Stimulated activated CD4-positive, alpha-beta T cell treated with anti-CD3 and anti-CD28 coated beads, Interleukin-2, amount 100 ng/mL, for 24 hours (primary cell): ENCODE measurements at places on chromosomes 2 and 18.
A peak's percentile ranks its signal among the peaks of the same experiment; 100 is the strongest.

DNA sequence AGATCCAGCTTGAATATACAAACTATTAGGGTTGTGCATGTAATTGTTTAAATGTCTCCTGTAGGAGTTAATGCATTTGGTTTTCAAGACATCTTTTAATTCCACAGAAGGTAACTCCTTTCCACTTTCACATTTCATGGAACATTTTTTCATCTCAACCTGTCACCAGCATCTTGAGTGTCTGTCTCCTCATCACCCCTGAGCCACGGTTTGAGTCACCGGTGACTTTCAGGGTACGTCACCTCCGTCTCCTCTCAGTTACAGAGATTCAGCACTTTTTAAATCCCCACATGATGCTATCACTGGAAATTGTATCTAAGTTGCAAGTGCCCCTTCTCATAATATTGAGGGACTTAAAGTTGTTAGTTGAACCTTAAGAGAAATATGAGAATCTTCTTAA, 25.3 kb downstream of the GPR55 start:
- peak; percentile 57 for DNase-seq

- peak; percentile 33 for DNase-seq
Measured at GRCh38 chr2:33069894-33070651, 123.3 kb downstream of the LTBP1 start.

GRCh38 chr2:29115797-29116781, 874 bp downstream of the CLIP4 start:
- peak; percentile 63 for DNase-seq

GRCh38 chr2:76930056-76930744, 592.0 kb downstream of the LRRTM4 start:
- no peak for DNase-seq

- DNase-seq, result peak; percentile 13
Measured at GRCh38 chr2:71788601-71789240, 335.4 kb downstream of the DYSF start.

DNA sequence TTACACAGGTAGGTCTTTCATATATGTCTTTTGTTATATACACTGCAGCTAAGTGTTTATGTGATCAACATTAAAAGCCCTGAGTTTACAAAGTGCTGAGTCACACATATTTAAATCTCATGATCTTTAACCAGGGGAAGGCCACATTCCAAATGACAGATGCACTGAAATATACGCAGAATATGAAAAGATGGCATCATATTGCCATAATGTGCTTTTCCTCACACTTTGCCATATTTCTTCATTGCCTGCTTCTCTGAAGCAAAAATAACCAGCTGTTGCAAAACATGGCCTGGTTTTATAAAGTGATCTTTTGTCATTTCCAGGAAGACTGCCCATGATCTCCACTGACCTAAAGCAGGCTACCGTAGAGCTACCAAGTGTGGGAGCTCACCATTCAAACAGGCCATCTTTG, 93.5 kb upstream of the MAPRE2 start:
- DNase-seq, result no peak

DNA sequence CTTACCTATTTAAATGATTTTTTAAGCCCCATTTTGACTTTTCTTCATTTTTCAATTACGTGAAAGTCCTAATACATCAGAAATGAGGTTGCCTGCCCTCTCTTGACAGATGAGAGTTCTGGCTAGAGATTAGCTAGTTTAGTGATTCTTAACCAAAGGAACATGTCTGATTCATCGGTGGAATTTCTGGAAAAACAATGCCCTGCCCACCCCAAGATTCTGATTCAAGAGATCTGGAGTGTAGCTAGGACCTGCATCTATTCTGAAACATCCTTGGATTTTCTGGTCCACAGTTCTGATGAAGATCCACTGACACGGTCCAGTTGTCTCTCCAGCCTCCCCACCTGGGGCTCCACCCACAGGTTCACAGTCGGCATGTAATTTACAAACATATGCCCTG, 111.2 kb downstream of the KLF7 start:
- DNase-seq, result no peak

- peak; percentile 98 for DNase-seq
Measured at GRCh38 chr2:112645310-112646101, at the start of gene SLC20A1. TSS of gene SLC20A1 (plus strand) at chr2:112645939. CDS start at chr2:112646829, 890 bp downstream.

- no peak for DNase-seq
Measured at GRCh38 chr18:43405097-43405496, 127.8 kb upstream of the SYT4 start.

- peak; percentile 49 for DNase-seq
Measured at GRCh38 chr18:23237524-23238151, 102.4 kb downstream of the CABLES1 start.

DNA sequence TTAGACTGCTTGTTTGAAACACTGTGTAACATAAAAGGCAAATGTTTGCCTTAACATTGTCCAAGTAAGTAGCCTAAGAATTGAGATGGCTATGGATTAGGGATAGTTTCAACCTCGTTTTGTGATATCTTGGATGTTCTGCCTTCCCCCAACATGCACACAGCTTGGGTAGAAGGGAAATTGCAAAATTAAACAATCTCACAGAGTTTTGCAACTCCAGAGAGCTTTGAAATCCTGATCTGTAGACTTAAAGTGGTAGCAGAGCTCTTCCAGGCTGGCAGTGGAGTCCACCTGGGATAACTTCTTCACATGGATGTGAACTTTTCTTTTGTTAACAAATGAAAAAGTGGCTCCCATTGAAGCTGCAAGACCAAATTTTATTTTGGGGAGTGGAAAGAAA, 59.6 kb downstream of the CHRNA1 start:
- DNase-seq, result no peak

- no peak for DNase-seq
Measured at GRCh38 chr2:230783101-230783500, 70.5 kb downstream of the CAB39 start.

- no peak for DNase-seq
Measured at GRCh38 chr18:13895505-13896033, 19.8 kb downstream of the MC2R start.

- no peak for DNase-seq
Measured at GRCh38 chr2:51027968-51028367, 4.0 kb downstream of the NRXN1 start.

GRCh38 chr2:162215162-162215561, 28.1 kb downstream of the FAP start:
- DNase-seq, result no peak

GRCh38 chr18:23228102-23229061, 93.1 kb downstream of the CABLES1 start:
- DNase-seq, result no peak

- DNase-seq, result no peak
Measured at GRCh38 chr2:120720746-120721375, 14.8 kb upstream of the GLI2 start.

DNA sequence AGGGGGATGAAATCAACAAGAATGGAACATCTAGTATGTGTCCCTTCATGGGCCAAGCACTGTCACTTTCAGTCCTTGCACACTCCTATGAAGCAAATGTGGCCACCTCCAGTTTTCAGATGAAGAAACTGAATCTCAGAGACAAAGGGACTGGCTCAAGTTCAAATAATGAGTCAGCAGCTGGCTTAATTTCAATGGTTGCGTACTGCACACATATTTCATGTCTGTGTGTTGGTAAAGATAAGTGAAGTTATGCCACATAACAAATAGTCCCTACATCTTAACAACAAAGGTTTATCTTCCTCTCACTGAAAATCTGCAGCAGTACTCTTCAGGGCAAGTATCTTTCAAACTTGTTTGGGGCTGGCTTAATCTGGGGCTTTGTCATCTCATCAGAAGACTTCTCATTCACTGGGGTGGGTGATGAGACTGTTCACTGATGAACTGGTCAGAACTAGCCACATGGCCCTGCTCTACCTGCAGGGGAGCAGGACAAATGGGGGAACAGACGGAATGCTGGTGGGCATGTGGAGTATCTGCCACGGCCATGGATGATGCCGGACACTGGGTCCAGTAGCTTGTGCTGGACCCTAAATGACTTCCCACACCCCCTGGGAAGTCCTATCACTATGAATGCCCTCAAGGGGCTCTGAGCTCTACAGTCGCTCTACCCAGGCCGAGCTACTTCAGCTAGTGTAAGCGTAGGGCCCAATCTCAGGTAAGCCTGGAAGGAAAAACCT, 263.2 kb downstream of the CYP26B1 start:
- no peak for DNase-seq

GRCh38 chr18:41553716-41554115, 401.3 kb upstream of the PIK3C3 start:
- no peak for DNase-seq

- DNase-seq, result peak; percentile 59
Measured at GRCh38 chr18:5890331-5891183, 4.8 kb downstream of the TMEM200C start.

DNA sequence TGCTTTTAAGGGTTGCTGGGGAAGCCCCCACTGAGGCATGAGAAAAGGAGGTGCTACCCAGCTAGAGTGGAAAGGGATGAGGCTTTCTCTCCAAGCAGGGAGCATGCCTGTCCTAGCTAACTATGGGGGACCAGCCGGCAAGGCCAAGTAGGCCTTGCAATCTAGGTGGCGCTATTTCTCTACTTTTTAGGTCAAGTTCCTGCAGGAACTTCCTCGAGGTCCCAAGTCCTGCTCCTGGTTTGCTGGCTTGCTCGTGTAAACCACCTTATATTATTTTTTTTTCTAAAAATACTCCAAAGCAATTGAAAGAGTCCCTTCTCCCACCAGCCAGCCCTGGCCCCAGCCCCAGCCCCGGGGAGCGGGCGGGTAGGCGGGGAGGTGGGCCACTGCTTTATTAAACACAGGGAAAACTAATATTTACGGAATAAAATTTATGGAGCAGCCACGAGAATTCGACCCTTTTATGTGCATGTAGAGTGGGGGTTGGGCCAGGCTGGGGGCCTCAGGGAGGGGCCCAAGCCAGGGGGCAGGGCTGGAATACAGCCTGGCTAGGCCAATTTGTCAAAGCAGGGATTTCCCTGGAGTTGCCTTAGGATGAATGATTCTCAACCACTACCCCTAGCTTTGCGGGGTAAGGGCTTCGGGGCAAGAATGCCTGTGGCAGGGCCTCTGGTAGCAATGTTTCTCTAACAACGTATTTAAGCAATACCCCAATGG, 12.8 kb upstream of the IHH start:
- DNase-seq, result peak; percentile 16

DNA sequence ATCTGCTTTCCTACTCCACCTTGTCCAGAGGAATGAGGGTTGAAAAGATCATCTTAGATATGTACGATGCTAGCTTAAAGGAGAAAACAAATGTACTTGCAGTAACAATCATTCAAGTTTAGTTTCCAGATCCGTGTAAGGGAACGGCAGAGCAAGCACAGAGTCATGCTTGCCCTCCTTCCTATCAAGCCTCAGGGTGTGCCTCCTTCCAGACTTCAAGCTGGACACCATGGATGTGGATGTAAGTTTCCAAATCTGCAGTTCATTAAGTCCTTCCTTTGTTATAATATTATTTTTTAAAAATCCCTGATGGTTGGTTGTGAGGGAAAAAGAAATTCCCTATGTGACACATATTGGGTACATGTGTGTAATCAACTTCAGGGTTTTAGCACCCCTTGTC, 238.9 kb upstream of the NT5C1B start:
- no peak for DNase-seq

- DNase-seq, result no peak
Measured at GRCh38 chr2:240325016-240326007, 110.2 kb upstream of the GPC1 start.

- DNase-seq, result no peak
Measured at GRCh38 chr18:11671156-11671555, 17.9 kb upstream of the GNAL start.

- DNase-seq, result no peak
Measured at GRCh38 chr2:106965611-106966010, 79.6 kb upstream of the ST6GAL2 start.

GRCh38 chr2:12486205-12487118, 230.3 kb upstream of the TRIB2 start:
- DNase-seq, result no peak

GRCh38 chr2:164975891-164976290, 20.6 kb upstream of the SLC38A11 start:
- DNase-seq, result no peak

GRCh38 chr2:135096665-135097446, 44.8 kb downstream of the RAB3GAP1 start:
- no peak for DNase-seq

DNA sequence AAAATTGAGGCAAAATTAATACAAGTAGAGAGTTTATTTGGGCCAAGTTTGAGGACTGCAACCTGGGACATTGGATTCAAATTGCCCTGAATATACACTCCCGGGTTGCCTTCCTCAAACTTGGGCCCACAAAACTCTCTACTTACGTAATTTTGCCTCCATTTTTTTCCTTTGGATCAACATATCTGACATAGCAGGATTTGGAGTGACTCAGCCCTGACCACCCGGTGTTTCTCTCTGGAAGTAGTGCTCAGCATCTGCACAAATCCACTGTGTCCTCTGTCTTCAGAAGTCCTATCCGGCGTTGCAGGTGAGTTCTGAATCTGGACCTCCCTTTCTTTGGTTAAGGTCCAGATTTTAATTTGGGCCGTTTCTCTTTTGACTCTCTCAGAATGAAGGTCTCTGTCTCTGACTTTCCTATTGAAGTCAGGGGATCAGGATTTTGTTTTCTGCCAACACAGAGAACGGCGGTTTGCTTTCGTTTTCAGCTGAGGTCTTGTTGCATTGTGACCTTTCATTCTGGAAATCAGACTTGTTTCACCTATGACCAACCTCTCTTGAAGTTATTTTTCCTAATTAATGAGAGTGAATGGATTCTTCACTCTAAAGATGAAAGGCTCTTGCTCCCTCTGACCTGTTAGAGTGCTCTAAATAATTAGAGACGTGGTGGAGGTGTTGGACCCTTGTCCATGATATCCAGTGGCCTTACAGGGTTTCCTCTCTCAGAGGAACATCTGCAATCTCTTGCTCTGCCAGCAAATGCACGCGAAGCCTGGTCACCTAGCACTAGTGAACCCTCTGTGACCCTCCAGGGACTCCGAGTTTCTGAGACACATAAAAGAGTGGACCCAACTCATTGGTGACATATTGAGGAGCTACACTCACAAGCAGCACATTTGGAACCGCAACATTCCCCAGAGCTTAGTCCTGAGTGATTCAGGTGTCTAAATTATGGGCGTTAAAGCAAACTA, 13.6 kb downstream of the TCF23 start:
- no peak for DNase-seq

DNA sequence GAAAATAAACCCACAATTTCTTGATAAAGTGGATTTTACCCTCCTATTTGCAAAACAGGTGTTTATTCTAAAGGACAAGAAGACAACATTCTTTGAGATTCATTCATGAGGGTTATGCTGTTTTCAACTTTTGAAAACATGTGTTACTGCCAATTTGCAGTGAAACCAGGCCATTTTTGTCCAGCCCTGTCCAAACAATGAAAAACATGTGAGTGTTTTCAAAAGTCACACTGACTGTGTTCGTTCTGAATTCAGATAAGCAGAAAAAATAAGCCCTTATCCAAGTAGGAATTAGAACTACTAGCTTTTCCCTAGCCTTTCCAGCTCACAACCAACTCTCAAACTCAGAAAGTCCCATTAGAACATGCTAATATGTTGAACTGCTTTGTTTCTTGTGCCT, 148.1 kb upstream of the PID1 start:
- DNase-seq, result no peak

DNA sequence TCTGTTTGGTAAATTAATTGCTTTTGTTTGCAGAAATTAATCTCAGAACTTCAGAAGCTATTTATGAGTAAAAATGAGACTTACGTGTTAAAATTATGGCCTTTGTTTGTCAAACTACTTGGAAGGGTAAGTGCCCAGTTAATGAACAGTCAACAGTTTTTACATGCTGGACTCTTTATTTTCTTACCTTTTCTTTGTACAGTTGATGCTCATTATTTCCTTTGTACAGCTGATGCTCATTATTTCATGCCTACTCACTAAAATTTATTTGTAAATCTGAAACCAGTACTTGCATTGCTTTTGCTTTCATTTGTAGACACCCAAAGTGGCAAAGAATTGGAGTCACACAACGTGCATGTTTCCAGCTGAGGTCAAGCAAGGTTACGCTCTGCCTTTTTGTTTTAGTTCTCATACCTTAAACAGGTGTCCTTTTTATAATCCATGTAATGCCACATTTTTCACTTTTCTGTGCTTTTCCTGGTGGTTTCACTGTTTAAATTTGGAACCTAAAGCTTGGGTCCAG, 13.3 kb downstream of the RIF1 start:
- no peak for DNase-seq
